ENCODE measurements at places on chromosomes 6 and 20.

DNA sequence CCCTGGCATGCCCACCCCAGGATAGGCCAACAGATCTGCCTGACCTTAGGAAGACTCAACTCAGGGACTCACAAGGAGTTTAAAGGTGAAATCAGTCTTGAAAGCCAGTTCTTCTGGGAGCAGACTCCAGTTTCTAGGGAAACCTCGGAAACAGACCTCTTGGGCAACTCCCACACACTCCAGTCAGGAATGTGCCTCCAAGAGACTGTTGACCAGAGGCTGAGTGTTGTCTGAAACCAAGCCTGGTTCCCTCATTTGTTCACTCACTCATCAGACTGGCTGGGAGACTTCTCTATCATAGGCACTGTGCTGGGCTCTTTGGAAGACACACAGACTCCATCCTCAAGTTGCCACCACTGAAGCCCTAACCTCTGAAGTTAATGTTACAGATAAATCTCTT, 1.8 kb downstream of the TREM1 start:
- DNase-seq: no peak

DNA sequence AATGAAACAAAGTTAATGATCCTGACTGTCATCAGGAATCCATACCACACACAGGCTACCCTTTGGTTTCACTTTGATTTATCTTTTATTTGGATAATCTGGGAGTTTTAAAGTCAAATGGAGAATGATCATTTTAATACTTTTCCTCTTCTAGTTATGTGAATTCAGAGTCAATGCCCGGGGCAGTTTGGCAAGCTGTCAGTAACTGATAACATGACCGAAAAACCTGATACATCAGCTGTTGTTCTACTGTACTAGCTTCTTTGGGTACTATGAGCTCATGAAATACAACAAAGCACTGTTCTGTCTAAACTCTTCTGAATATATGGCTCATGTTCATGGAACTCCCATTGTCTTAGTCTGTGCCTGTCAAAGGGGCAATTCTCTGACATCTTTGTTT, 30.2 kb downstream of the KLHL31 start:
- DNase-seq: peak; percentile 82

GRCh38 chr6:21679761-21680265, 86.3 kb downstream of the SOX4 start:
- DNase-seq: no peak

- DNase-seq: no peak
Observed at GRCh38 chr6:4889701-4890100, 113.5 kb downstream of the CDYL start.

GRCh38 chr6:106692112-106692818, 62.9 kb downstream of the QRSL1 start:
- peak; percentile 8 for DNase-seq

DNA sequence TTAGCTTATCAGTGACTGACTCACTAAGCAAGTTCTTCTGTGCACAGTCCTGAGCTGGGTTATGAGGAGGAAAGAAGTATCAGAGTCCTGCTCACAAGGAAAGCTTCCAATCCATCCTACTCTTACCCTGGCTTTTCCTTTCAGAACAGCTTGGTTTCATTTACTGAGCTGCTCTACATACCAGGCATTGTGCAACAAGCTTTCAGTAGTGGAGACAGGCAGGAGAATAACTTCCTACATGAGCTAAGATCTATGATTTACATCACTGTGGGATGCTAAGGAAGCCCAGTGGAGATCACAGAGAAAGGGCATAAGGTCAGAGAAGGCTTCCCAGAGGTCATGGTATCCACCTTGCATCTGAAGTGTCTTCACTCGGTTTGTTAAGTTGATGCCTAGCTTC, 144.5 kb downstream of the MAP3K7 start:
- DNase-seq: no peak

DNA sequence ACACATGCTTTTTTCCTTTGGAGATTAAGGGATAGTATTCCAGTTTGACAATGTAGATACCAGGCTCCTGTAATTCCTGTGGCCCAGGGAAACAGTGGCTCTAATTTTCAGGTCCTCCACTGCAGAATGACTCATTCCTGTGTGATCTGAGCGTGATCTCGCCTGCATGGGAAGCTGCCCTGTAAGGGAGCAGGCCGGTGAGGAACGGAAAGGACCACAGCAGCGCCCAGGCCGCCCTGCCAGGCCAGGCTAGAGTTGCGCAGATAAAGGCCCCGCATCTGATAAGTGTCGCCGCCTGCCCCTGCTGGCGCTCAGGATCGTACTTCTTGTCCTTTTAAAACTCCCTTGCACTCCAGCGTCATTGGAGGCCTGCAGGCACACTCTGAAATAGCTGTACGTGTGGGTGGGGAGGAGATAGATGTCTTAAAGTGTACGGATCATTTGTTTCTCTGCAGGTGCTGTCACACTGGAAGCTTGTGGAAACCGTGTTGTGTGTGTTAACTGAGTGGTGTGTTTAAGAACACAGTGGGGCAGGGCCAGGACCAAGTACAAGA, 60.7 kb downstream of the SYNJ2 start:
- no peak for DNase-seq

DNA sequence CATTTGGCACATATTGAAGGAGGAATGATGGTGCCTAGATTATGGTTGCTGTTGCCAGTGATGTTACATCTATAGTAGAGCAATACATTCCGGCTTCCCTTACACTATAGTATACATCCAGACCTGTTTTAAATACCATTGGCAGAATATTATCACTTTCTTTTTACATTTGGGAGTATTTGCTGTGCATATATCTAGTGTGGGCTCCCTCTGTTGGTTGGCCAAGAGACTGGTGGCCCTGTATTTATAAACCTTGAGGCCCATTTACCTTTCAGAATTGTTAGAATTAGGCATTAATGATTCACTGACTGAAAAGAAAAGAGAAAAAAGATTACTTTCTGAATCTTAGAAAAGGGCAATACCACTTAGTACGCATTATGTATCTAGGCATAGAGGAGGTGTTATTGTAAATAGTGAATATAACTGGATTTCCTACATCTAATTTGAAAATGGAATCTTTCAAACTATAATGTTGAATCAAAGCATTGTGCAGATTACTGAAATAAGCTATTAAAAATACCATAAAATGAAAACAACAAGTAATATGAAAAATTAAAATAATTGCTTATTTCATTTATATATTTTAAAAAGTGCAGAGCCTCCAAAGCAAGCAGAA, 628.8 kb upstream of the MAN1A1 start:
- no peak for DNase-seq

GRCh38 chr20:43159994-43160393, 29.7 kb downstream of the PTPRT start:
- DNase-seq: peak; percentile 5

GRCh38 chr6:42522942-42523814, 40.7 kb upstream of the UBR2 start:
- DNase-seq: no peak
